ENCODE measurements at places on chromosomes 5 and 9.

DNA sequence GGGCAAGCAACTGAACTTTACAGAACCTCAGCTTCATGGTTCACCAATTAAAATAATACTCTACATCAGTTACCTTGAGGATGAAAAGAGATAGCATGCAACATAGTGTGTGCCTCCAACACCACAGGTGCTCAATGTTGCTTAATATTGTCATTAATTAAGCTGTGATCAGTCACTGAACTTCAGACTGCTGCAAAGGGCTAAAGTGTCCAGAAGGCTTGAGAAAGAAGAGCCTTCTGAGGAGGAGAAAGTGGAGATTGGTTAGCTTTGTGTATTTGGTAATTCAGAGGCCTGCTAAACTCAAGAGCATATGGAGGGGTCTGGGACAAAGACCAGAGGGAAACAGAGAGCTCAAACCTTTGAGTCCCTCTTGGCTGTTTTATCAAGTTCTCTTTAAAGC lies 66.3 kb upstream of the SELENOP start:
- no peak for DNase-seq

DNA sequence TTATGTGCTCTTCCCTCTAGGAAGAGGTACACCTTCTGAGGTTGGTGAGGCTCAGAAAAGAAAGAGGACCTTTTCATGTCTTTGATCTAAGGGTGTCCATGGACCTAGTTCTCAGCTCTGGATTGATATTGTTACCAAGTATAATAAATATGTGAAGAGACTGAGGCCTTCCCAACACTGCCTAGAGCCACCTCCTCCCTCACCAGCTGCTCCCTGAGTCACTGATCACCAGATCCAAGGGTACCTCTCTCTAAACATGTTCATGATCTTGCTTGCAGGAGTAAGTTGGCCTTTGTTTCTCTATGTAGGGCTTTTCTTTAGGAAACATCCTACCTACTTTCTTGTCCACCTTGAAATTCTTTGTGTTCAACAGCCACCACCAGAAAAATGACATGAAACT lies 218.8 kb upstream of the ADRA1B start:
- no peak for DNase-seq

- DNase-seq: no peak
Measured at GRCh38 chr9:31574006-31574765, 810.3 kb upstream of the ACO1 start.

- peak; percentile 88 for DNase-seq
Measured at GRCh38 chr9:113516840-113517577, 53.5 kb downstream of the RGS3 start.

DNA sequence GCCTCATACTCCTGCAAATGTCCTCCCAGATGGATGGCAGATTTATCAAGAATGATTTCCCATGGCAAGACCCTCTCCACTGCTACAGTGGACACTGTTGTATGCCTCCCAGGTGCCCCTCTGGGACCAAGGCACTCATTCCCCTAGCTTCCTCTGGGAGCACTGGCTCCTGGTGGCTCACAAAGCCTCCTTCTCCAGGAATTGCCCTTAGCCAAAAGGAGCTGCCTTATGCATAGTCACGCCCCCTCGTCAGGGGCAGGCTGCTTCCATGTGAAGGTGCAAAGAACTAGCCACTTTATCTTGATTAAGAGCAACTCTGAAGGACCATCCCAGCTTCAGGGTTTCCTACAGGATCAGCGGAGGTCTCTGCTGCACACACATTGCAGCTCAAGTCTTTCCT lies 358.1 kb downstream of the CDK5RAP2 start:
- no peak for DNase-seq

DNA sequence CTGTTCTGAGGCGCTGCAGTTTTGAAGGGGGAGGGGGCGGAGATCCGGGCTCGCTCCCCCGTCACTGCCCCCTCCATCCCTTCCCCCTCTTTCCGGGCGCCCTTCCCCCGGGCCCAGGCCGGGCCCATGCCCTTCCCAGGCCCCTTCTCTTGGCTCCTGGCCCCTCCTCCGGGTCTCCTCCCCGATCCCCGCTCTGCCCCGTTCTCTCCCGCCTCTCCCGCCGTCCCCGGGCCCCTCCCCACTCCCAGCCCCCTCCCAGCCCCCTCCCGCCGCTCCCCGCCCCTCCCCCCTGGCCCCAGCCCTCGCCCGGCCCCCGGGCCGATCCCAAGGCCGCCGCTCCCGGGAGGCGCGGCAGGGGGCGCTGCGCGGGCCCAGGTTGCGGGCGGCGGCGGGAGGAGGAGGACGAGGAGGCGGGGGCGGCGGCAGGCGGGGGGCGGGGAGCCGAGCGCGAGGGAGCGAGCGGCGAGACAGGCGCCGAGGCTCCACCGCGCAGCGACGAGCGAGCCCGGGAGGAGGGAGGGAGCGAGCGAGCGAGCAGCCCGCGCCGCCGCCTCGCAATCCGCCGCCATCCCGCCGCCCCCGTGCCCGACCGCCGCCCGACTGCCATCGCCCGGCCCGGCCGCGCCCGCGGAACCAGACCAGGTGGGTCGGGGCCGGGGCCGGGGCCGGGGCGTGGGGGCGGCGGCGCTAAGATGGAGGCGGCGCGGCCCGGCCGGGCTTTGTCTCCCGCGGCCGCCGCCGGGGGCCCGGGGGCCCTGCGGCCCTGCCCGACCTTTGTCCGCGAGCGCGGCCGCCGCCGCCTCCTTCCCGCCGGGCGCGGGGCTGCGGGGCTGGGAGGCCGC lies at the start of gene PRRC2B:
PRRC2B (plus strand) TSS at position 465 of the 842 bp plus-strand sequence. CDS start 36,059 bp downstream, outside the sequence.
- DNase-seq: peak; percentile 89

- peak; percentile 54 for DNase-seq
Measured at GRCh38 chr5:160434022-160434531, 12.4 kb downstream of the PTTG1 start.

DNA sequence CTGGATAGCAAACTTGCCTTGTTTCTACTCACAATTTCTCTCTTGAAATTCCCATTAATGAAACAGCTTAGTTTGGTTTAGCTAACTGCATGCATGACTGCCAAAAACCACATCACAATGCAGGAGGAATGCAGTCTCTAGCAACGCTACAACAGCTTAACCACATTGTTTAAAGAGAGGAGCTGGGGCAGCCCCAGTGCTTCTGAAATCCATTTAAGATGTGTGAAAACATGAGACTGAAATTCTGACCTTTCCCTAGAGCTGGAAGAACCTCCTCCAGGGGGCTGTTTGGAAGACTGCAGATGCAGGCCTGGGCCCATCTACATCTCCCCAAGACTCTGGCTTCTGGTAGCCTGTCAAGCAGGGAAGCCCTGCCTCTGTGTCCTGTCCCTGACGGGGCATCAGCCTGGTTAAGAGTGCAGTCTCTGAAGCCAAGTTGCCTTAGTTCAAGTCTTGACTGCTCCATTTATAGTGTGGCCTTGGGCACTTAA lies 157.1 kb downstream of the ZNF462 start:
- no peak for DNase-seq

DNA sequence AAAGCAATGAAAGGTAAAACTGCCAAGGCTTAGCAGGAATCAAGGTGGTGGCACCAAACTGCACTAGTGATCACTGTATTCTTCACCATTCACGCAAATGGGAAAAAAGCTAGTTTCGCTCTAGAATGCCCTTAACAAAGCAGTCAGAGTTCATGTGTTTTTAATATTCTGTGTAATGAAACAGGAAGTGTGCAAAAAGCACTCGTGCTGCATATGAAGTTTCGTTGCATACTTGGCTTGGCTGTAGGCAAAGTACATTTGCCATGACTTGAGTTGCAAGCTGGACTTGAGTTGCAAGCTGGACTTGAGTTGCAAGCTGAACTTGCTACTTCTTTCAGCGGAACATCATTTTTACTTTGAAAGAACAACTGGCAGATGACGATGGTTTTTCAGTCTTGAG lies 55.4 kb downstream of the FOXI1 start:
- DNase-seq: no peak

DNA sequence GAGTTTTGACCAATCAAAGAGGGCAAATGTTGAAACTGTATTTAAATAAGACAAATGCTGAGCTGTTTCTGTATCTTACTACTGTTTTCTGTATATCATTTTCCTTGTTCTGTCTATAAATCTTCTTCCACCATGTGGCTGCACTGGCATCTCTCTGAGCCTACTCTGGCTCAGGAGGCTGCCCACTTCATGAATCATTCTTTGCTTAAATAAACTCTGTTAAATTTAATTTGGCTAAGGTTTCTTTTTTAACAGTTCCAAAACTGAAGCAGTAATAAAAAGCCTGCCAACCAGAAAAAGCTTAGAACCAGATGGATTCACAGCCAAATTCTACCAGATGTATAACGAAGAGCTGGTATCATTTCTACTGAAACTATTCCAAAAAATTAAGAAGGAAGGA lies 40.2 kb upstream of the TAS2R1 start:
- no peak for DNase-seq

DNA sequence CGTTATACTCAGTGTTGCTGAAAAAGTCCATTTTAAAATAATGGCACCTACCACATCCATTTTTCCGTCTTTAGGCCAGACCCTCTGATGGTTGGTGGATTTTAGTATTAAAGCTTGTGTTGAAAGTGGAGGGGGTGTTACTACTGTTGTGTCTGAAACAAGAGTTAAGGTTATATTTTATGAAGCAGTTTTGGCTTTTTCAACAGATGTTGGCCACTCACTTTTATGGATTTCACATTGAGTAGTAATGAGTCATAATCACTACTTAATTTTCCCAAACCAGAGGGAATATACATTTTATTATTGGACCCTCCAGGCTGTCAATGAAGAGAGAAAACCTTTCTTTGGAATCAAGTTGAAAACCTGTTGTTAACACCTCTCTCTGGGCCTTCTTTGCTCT lies 88.0 kb downstream of the TRIO start:
- DNase-seq: no peak

DNA sequence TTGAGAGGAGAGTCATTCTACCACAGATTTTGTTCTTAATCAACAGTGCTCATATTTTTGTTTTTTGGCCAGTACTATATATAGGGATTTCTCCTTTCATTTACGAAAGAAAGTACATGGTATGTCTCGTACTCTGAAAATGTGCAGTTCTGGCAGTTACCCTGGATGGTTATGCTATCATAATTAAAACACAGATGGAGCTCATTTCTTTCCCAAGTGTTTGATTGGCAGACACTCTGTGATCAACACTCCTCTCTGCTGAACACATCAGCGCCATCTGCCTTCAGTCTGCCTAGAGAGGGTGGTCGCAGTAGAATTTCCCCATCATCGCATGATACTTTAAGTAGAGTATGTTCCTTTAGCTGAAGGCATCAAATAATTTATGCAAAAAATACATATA lies 64.5 kb downstream of the PAM start:
- no peak for DNase-seq

- DNase-seq: no peak
Measured at GRCh38 chr9:100074093-100074492, 24.7 kb downstream of the ERP44 start.

- no peak for DNase-seq
Measured at GRCh38 chr9:121690316-121690715, 38.9 kb downstream of the DAB2IP start.

DNA sequence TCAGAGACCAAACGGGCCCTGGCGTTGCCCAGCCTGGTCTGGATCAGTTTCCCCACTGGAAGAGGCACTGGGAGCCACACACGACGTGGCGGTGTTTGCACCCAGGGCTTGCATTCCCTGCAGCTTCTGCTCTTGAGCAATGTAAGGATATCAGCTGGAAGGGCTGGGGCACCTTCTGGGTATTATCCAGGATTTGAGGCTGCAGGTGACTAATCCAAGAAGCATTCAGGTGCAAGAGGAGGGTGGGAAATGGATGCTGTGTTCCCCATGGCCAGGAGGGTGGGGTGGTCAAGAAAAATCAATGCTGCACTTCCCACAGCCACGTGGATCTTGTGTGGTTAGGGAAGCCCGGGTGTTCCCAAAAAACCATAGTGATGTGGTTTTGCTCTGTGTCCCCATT lies 430.9 kb downstream of the IRX2 start:
- DNase-seq: no peak

DNA sequence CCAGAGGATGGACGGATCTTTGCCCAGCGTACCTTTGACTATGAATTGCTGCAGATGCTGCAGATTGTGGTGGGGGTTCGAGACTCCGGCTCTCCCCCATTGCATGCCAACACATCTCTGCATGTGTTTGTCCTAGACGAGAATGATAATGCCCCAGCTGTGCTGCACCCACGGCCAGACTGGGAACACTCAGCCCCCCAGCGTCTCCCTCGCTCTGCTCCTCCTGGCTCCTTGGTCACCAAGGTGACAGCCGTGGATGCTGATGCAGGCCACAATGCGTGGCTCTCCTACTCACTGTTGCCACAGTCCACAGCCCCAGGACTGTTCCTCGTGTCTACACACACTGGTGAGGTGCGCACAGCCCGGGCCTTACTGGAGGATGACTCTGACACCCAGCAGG lies 1.9 kb downstream of the PCDHGC5 start:
- no peak for DNase-seq

DNA sequence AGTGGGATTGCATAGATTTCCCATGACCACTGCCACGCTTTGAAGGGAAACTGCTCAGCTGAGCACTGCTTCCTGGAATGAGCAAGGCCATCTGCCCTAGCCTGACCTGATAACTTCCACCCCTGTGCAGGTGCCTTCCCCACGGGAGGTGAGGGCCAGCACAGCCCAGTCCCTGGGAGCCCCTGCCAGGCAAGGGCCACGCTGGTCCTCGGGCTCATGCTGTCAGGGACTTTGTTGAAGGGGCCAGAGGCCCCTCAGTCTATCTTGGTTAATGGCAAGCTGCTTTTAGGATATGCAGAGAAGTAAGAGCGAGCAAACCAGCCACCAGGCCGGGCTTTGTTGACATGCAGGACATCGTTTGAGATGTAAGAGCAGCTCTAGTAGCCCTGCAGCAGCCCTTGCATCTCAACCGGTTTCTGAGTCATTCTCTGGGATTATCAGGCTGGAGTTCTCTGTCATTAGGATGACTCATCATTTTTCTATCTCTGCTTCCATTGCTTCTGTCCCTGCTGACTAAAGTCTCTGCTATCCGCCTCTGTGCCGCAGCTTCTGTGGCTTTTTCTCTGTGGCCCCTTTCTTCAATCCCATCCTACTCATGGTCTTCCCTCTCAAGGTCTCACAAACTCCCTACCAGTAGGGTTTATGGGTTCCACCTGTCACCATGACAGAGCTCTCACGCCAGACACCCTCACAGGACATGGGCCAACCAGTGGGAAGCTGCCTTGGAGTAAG lies 30.6 kb upstream of the IQGAP2 start:
- DNase-seq: no peak

- DNase-seq: no peak
Measured at GRCh38 chr5:121628783-121629182, 222.9 kb upstream of the FTMT start.

DNA sequence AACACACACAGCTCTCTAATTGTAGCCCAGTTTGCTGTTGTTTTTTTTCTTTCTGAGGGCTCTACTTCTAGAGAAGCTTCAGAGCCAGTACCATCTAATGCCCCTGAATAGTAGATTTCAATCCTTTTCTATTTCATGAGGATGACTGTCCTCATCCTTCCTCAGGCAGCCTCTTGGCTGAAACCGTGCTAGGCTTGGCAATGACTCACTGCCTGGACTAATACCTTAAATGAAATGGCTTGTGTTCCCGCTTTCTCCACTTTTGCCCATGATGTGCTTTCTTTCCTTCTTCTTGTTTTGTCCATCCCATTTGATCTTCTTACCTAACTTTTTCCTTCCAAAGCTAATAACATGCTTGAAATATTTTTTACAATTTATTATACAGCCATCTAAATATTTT lies 80.1 kb downstream of the ITGA1 start:
- DNase-seq: no peak
